ENCODE measurements at places on chromosomes 13 and 19.

GRCh38 chr13:23020246-23020843, 160.4 kb upstream of the SGCG start:
- peak; percentile 12 for DNase-seq

DNA sequence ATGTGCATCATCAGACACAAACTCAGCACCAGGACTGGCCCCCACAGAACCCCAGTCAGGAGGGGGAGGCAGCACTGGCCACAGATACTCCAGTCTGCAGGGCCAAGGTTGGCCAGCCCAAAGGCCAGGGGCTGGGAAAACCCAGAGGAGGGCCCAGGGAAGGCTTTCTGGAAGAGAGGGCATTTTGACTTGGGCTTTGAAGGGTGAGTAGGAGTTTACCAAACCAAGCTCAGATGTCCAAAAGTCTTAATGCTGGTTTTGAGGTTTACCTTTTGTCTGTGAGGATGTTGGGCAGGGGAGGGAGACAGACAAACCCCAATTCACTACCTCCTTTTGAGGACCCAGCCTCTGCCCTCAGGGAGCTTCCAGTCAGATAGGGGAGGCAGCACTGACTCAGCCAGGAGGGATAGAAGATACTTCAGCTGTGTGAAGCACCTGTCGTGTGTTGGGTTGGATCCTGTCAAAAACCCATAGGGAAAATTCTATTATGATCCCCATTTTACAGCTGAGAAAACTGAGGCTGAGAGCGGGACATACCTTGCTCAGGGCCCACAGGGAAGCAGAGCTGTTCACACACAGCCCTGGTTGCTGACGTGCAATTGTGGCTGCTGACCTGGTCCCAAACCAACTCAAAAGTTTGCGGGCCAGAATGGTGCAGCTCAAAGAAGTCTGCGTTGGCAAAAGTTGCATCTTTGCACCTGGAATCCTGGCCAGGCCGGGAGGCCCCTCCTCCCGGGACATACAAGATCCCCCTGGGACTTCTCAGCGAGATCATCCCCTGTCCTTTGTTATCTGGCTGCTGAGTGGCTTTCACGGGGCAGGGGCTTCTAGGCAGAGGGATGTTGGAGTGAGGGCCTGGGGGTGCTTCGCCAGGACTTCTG, 13.1 kb downstream of the CILP2 start:
- DNase-seq = no peak

DNA sequence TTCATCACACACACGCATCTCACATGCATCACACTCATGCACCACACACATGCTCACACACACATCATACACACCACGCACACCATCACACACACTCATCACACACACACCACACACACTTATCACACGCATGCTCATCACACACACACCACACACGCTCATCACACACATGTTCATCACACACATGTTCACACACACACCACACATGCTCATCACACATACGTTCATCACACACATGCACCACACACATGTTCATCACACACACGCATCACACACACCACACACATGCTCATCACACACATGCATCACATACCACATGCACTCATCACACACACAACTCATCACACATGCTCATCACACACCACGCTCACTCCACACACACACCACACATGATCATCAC, 46.9 kb downstream of the C1QTNF9 start:
- no peak for DNase-seq

GRCh38 chr13:100330662-100331061, 241.8 kb downstream of the PCCA start:
- no peak for DNase-seq

DNA sequence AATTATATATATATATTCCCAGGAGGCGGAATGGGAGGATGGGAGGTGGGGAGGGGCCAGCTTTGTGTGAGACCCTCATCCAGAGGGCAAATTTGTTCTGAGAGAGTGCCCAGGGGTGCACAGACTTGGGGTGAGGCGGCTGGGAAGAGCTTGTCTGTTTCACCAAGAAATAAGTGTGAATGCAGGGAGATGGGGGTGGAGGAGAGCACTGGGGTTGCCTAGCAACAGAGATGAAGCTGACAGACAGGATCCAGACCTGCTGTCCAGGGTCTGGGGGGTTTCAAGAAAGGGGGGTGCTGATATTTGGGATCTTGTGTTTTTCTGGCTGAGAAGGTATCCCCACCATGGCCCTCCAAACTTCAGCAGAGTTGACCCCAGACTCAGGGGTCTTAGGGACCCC, 18.6 kb upstream of the TNFAIP8L1 start:
- no peak for DNase-seq

DNA sequence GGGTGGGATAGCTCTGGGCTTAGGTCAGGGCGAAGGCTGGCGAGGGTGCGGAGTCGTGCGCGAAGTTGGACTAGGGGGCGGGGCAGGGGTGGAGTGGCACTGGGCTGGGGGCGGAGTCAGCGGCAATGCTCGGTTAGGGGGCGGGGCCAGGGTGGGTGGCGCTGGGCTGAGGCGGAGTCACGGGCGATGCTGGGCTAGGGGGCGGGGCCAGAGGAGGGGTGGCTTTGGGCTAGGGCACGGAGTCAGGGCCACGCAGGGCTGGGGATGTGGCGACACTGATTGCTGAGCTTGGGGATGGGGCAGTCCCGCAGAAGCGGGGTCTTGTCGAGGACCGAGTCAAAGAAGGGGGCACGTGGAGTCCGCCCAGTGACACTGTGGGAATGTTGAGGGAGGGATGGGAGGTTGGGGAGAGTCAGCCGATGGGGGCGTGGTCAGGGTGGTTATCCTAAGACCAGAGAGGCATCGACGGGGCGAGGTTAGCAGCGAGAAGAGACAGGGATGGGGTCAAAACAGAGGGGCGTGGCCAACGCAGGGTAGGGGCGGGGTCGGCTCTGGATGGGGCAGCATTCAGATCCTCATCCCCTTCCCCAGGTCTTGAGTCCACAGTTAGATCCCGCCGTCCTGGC, 8.7 kb downstream of the HOMER3 start:
- DNase-seq = peak; percentile 71

- peak; percentile 74 for DNase-seq
These were observed 15.7 kb downstream of the PLIN3 start for GRCh38 chr19:4851551-4852290.

DNA sequence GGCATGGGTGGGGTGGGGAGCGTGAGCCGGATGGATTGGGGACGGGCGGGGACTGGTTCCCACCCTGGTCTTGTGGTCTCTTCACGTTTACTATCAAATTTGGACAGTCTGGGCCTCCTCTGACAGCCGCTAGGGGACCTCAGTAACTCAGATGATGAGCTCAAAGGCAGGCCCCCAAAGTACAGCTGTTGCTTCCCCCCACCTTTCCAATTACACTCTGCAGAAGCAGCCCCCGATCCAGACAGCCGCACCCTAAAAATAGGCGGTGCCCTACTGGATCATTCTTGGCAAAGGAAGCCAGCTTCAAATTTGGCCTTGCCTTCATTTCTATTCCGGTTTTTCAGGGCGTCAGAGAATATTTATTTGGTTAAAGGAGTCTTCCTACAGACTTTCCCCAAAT, 1.9 kb upstream of the FOXO1 start:
- DNase-seq = no peak

DNA sequence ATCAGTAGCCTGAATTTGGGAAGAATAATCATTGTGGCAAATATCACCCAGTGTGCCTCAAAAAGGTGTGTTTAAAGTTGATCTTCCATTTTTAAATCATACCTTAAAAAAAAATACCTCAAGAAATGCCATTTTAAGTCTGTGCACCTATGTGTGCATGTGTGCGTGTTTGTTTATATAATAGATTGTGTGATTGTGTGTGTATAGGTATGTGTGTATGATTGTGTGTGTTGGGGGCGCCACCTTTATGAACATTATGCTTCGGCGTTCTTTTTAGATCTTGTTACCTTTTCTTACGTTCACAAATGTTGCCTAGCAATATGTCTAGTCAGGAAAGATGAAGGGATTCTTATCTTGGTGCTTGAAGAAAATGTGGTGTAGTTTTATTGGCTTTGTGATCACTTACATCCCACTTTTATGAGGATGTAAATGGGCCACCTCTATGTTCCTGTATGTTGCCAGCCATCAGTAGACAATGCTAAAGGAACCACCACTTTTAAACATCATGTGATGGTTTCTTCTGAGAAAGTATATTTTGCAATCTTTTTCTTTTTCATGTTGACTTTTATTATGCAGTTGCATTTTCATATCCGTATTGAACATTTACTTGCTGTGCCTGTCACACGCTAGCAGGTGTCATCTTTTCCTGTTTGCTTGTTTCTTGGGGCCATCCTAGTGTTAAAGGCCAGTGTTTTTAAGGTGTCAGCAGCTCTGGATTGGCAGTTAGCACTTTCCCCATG, 2.2 kb upstream of the IRS2 start:
- DNase-seq = no peak

DNA sequence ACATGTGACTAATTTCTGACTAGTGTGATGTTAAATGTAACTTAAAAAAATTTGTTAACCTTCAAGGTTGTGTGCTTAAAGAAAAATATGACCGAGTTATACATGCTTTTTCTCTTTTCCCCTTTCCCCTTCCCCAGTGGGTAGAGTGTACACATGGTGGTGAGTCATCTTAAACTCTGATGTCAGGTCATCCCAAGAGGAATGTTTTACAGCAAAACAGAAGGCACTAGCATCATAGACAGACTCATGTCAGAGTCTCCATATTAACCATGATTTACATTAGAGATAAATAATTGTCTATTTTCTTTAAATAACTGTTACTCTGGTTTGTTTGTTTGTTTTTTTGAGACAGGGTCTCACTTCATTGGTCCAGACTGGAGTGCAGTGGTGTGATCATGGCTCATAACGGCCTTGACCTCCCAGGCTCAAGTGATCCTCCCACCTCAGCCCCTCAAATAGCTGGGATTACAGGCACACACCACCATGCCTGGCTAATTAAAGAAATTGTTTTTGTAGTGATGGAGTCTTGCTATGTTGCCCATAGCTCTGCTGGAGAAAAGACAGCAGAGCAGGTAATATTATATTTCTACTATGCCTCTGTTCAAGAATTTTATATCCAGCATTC, 160.4 kb upstream of the PCDH9 start:
- no peak for DNase-seq

- no peak for DNase-seq
These were observed 8.8 kb upstream of the ZNF541 start for GRCh38 chr19:47581605-47582319.

DNA sequence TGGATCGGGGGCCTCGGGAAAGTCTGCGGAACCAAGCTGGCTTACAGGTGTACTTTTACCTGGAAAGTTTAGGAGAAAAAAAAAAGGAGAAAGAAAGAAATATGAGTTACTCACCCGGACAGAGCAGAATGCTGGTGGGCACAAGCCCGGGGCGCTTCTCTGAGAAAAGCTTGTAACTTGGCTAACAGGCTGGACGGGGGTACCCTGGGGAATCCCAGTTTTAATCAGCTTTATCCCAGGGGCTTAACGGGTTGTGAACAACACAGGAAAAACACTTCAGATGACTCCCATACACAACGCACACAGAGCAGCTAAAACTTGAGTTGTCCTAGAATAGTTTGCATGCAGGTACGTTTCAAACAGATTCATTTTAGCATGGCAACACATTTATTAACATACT, 37.3 kb downstream of the KLF2 start:
- DNase-seq = no peak

DNA sequence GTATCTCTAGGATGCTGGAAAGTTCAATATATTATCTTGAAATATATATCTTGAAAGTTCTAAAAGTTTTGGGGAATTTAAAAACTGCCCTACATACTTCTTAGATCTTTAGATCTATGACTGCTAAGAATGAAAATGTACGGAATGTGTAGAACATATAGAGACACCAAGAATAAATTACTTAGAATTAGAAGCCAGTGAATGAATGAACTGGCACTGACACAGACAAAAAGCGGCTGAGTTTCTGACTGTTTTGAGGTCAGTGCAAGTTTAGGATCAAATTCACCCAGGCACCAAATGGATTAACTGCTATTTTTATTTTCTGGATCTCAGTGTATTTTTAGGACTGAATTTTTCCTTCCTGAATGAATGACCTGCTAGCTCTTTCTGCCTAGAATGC, 411.2 kb downstream of the KCTD12 start:
- DNase-seq = no peak

- no peak for DNase-seq
These were observed 75.2 kb upstream of the MCF2L start for GRCh38 chr13:112893570-112894422.

- no peak for DNase-seq
These were observed 2.0 kb upstream of the GRK1 start for GRCh38 chr13:113664751-113665596.

GRCh38 chr13:112716841-112717520, 27.1 kb downstream of the ATP11A start:
- DNase-seq = no peak

GRCh38 chr19:8697671-8698432, 743 bp downstream of the ACTL9 start:
- DNase-seq = no peak

DNA sequence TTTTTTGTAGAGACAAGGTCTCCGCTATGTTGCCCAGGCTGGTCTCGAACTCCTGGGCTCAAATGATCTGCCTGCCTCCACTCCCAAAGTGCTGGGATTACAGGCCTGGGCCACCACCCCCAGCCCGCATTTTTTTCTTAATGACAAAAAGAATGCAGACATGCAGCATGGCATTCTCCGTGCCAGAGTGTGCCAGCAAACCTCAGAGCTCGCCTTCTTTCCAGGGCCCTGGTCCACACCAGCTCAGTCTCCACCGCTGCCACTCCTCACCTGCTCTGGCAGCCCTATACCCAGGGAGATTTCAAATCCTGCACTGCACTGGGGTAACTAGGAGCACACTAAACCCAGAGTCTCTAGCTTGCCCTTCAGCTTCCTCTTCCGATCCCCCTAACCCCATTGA, 41.7 kb downstream of the ZIC5 start:
- DNase-seq = no peak

DNA sequence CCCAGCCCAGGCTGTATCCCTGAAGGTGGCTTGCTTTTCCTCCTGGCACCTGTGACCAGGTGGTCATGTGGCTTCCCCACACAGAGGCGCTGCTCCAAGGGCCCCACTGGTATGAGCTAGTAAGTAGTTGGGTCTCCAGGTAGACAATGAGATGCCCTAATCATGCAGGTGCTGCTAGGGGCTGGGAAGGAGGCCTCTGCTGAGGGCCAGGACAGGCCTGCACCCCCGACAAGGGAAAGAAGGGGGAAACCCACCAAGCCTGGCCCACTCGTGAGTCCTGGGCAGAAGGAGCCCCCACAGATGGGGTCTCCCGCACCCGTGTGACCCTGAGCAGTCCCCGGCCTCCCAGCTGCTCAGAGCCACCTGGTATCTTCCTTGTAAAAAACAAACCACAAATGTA, 13.2 kb downstream of the PEX11G start:
- DNase-seq = no peak

DNA sequence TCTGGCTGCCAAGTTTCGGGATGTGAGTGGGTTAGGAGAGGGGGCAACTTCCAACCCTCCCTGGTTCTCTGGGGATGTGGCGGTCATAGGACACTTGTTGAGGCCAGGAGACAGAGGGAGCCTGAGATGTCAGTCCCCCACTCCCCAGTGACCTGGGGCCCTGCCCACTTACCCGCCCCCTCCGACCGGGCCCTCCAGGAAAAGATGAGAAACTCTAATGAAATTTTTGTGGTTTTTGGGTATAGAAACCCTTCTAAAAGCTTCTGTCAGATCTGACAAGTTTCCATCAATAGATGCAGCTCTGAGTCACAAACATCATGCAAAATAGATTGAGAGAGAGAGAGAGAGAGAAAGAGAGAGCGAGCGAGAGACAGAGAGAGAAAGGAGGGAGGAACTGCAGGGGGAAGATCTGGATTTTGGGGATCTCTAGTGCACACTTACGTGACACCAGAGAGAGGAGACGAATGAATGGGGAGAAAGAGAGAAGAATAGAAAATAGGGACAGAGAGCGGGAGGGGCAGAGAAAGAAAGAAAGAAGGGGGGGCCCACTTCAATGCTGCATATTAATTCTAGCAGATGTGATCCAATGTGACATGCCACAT, 94.0 kb downstream of the PTPRS start:
- no peak for DNase-seq

GRCh38 chr13:111505175-111505777, 184.8 kb downstream of the TEX29 start:
- DNase-seq = no peak

Data from GM06990 (cell line).